ENCODE measurements at places on chromosomes 1 and 21. TPM values are rescaled to one million over a fixed set of nuclear protein-coding genes. Genes with fewer than 3 reads are reported as not detected.

Gene PDZK1IP1
- polyA plus RNA-seq: not detected

Gene WDR64
- polyA plus RNA-seq: not detected

Gene SPTA1
- not detected for polyA plus RNA-seq

Gene SZT2
- 14.3 TPM for polyA plus RNA-seq

Gene FCRL1
- polyA plus RNA-seq: not detected
